ENCODE measurements at places on chromosomes 16 and 17. TPM values are rescaled to one million over a fixed set of nuclear protein-coding genes. Genes with fewer than 3 reads are reported as not detected.

DNA sequence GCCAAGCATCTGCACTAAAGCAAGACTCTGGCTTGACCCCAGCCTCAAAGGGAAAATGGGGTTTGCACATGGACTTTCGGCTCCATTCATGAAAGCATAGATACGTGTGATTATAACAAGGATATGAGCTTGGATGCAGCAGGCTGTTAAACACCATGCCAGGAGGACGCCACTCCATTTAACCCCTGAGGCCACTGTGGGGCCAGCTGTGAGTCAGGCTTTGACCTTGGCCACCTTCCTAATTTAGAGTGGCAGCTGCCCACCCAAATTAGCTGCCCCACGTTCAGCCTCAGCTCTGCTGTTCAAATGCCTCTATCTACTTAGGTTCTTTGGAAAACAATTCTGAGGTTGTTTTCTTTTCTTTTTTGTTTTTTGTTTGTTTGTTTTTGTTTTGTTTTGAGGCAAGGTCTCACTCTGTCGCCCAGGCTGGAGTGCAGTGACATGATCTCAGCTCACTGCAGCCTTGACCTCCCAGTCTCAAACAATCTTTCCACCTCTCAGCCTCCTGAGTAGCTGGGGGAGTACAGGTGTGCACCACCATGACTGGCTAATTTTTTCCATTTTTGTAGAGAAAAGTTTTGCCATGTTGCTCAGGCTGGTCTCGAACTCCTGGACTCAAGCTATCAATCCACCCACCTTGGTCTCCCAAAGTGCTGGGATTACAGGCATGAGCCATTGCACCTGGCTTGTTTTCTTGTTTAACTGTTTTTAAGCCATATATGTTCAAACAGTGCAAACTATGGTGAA lies 23.2 kb upstream of the KIFC3 start:
- no peak for DNase-seq
- no peaks in the 10 kb centered on the region for H3K27me3 ChIP-seq
- no peak overlapping the region for H3K4me3 ChIP-seq
- no peaks in the 10 kb centered on the region for H3K4me1 ChIP-seq

The CES5A gene
- total RNA-seq = not detected

The DHRS7B gene
- 23.4 TPM for total RNA-seq

The ACE gene
- total RNA-seq = 2.6 TPM

- H3K4me1 ChIP-seq = peaks cover 39% of the 10 kb centered on the region
- no peaks in the 10 kb centered on the region for H3K27me3 ChIP-seq
- H3K36me3 ChIP-seq = no peaks in the 10 kb centered on the region
These were observed 30.2 kb downstream of the MSI2 start for GRCh38 chr17:57286399-57287105.

DNA sequence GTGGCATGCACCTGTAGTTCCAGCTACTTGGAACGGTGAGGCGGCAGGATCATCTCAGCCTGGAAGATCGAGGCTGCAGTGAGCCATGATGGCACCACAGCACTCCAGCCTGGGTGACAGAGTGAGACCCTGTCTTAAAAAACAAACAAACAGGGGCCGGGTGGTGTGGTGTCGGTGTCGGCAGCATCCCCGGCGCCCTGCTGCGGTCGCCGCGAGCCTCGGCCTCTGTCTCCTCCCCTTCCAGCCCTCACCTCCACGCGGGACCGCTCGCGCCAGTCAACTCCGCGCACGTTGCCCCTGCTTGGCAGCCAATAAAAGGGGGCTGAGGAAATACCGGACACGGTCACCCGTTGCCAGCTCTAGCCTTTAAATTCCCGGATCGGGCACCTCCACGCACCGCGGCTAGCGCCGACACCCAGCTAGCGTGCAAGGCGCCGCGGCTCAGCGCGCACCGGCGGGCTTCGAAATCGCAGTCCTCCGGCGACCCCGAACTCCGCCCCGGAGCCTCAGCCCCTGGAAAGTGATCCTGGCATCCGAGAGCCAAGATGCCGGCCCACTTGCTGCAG lies 204.7 kb downstream of the CDRT15L2 start:
- DNase-seq = no peak
- no peak overlapping the region for H3K27ac ChIP-seq
- H3K36me3 ChIP-seq = no peaks in the 10 kb centered on the region
- no peak overlapping the region for H3K4me3 ChIP-seq

DNA sequence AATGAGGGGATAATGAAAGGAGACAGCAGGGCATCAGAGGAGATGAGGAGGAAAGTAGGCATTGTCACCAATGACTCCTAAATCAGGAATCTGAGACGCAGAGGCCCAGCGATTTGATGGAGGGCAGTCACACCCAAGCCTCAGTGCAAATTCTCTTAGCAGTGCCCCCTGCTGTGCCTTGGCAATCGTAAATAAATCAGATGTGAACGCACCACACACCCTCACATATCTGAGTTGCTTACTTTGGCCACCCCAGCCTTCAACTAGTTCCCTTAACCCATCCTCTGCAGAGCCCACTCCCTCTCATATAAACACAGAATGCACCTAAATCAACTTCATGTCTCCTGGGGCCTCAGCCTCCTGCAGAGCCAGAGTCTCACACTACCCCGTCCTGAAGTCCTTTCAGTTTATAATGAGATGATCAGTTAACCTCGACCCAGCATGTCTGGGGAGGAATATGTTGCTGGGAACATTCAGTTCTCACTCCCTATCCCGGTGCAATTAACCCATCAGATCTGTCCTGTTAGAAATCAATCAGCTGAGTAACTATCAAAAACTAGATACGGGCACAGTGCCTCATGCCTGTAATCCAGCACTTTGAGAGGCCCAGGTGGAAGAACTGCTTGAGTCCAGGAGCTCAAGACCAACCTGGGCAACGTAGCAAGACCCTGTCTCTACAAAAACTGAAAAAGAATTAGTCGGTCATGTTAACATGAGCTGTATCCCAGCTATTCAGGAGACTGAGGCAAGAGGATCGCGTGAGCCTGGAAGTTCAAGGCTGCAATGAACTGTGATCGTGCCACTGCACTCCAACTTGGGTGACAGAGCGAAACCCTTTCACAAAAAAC lies 78.4 kb downstream of the SLC39A11 start:
- no peaks in the 10 kb centered on the region for H3K36me3 ChIP-seq
- H3K27me3 ChIP-seq = no peaks in the 10 kb centered on the region
- DNase-seq = peak; percentile 63

Data from A673 (cell line).